Prostate gland (tissue), 2 donors: ENCODE measurements at places on chromosomes 5 and 9. TPM values are rescaled to one million over a fixed set of nuclear protein-coding genes. Genes with fewer than 3 reads are reported as not detected.

- no peak for DNase-seq
Measured at GRCh38 chr5:150017226-150018005, 16.9 kb downstream of the HMGXB3 start.

DNA sequence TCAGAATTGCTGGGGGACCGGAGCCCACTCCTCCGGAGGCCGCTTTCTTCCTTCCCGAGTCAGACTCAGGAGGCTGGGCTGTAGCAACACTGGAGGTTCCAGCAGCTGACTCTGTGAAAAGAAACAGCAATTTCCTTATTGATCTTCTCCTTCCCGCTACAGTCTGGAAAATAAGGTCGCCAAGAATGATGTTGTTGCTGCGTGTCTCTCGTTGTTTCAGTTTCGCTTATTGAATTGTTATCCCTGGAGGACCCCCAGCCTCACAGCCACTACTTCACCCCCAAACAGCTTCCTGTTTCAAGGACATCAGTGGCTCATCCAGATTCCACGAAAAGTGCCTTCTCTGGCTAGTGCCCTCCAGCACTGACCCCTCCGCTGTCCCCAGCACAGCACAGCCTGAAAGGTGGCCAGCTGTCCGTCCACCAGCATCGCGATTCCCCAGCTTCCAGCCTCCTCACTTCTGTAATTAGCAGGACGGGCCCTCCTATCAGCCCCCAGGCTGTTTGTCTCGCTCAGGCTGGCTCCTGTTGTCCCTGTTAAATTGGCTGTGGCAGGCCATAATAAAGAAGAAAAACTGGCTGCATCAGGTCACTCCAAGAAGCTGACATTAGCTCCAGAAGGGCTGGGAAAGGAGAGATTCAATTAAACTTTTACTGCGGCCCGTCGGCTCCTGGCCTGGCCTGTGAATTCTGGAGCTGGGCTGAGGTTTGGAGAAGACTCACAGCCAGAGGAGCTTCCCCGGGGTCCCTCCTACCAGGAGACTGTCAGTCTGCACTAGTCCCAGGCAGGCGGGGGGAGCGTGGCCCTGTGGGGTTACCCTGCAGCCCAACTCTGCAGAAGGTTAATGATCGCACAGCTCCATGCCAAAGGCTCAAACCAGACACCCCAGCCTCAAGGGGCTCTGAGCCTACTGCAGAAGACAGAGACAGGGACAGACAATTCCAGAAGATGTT, 40.5 kb downstream of the OLFM1 start:
- peak; percentile 31 for DNase-seq

GRCh38 chr5:94661086-94661485, 42.6 kb downstream of the SLF1 start:
- no peak for DNase-seq

- DNase-seq: no peak
Measured at GRCh38 chr5:35709688-35710087, 92.0 kb downstream of the SPEF2 start.

DNA sequence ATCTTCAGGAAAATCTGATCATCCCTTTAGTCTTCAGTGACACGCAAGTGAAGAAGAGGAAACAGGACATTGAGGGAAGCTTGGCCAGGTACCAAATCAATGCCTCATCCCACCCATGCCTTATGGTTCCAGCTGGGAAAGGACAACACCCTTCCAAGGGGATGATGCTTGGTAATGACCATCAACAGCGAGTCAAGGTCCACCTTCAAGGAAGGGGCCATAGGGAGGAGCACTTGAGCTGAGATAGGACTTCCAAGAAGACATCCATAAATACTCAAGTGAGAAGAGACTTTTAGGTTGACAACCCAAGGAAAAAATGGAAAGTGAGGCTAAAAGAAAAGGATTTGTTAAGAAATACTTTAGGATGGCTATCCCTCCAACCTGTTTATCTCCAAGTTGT, 27.1 kb upstream of the GAS1 start:
- DNase-seq: no peak

- no peak for DNase-seq
Measured at GRCh38 chr9:91162784-91163443, 198.8 kb downstream of the AUH start.

DNA sequence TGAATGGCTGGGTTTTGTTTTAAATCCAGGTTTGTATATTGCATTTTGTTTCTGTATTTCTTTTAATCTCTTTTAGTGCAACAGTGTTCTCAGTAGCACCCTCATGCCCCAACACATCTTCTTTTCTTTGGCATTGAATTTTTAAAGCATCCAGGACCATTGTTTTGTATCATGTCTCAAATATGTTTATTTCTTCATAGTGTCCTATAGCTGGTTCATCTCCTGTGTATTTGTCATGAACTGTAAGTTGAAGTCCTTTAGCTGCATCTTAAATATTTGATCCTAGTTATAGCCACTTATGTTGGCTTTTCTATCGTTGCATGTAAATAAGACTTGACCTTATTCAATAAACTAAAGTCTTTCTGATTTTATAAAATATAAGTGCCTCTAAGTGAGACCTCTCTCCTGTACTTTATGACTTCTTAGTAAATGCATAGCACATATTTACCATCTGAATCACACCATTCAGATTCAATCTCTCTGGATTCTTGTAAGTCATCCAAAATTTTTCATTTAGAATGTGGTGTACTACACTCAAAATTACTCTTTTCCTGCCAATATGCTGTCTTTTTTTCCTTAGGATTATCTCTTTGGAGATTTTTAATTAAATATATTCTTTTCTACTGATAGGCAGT, 21.0 kb upstream of the ERCC6L2 start:
- DNase-seq: no peak

- no peak for DNase-seq
Measured at GRCh38 chr5:4831325-4831724, 308.8 kb upstream of the ADAMTS16 start.

DNA sequence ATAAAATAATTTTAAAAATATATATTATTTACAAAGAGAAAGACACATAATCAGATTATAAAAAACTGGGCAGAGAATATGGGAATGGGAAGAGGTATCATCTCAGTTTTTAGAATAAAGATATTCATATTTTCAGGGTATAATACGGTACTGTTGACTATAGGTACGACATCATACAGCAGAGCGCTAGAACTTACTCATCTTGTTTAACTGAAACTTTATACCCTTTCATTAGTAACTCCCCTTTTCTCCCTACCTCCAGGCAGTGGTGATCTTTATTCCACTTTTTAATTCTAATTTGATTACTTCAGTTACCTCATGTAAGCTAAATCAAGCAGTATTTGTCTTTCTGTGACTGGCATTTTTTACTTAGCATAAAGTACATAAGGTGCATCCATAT, 742.1 kb downstream of the MTRR start:
- no peak for DNase-seq

- no peak for DNase-seq
Measured at GRCh38 chr5:1919750-1920149, 37.0 kb upstream of the IRX4 start.

DNA sequence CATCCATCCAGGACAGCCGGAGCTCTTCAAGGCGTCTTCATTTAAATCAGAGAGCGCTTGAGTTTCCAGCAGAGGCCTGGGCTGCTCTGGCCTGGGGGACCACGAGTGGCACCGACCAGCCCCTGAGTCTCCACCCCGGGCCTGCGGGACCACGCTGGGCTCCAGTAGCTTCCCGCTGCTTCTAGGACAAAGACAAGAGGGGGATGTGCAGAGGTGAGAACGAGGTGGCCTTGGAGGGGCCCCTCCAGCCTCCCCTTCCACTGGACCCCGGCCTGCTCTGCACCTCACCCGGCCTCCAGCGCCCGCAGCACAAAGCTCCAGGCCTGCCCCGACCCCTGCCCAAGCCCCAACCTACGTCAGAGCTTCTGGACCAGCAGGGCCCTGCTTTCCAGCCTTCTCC, 81.6 kb downstream of the IRX2 start:
- DNase-seq: no peak

GRCh38 chr5:53368966-53369605, 111.3 kb upstream of the FST start:
- no peak for DNase-seq

Gene GPX8
- 8.4 TPM for total RNA-seq

Gene DYNC2I2
- total RNA-seq: 66.1 TPM

Gene RALGDS
- 49.6 TPM for total RNA-seq
